ENCODE measurements at places on chromosomes 12 and 14.

- DNase-seq, result no peak
Observed at GRCh38 chr14:21063479-21063878, 5.9 kb downstream of the RNASE8 start.

GRCh38 chr12:6044082-6044481 is 80.4 kb downstream of the VWF start:
- DNase-seq, result no peak

GRCh38 chr12:87216436-87216835 is 812.8 kb downstream of the C12orf50 start:
- DNase-seq, result no peak

- DNase-seq, result no peak
Observed at GRCh38 chr14:73503648-73504047, 12.9 kb downstream of the RIOX1 start.

- no peak for DNase-seq
Observed at GRCh38 chr12:46459861-46460545, 87.4 kb upstream of the SLC38A2 start.

GRCh38 chr12:124716208-124717130 is 147.2 kb downstream of the SCARB1 start:
- peak; percentile 67 for DNase-seq

DNA sequence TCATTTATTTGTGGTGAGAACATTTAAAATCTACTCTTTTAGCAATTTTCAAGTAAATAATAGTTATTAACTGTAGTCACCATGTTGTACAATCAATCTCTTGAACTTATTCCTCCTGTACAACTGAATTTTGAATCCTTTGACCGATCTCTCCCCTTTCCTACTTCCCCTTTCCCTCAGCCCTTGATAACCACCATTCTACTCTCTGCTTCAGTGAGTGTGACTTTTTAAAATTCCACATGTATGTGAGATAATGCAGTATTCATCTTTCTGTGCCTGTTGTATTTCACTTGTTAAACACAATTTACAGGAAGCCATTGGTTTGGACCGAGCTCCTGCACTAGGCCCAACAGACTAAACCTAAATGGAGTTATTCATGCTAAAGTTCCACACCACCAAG is 458.9 kb upstream of the PDE3A start:
- DNase-seq, result no peak

GRCh38 chr14:76257111-76257803 is 105.5 kb downstream of the GPATCH2L start:
- no peak for DNase-seq

DNA sequence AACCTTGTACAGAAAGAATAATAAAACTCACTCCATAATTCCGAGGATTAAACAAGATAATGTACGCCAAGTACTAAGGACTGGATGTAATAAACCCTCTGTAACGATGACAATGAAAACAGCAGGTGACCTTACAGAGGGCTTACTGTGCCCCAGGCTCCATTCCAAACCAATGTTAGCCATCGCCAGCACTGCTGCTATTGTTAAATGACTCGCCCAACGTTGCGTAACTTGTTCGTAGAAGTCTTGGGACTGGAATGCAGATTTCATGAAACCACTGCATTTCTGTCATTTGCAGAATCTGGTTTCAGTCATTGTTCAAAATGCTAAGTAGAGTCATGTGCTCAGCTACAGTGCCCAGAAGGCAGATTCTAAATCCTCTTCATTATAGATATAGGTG is 728 bp upstream of the STON2 start:
- DNase-seq, result peak; percentile 15

Data from NCI-H1417 (cell line).